Cardiac septum (tissue), 1 donor: ENCODE measurements at places on chromosomes 11 and 22. TPM values are rescaled to one million over a fixed set of nuclear protein-coding genes. Genes with fewer than 3 reads are reported as not detected.

GRCh38 chr11:124760806-124761205 is 1.3 kb downstream of the ESAM start:
- DNase-seq, result no peak

DNA sequence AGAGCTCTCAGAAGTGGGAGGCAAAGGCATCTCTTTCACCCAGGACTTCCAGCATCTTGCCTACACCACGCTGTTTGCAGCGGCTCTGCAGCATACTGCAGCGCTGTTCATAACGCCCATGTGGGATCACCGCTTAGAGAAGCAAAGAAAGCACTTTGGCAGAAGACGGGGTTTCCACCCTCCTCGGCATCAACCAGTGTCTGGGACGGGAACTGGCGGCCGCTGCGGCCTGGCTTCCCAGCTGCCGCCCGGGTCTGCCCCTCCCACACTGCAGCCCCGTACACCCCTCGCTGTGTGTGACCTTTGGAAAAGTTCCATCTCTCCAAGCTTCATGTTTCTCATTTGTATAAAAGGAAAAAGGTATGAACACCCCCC is 545 bp upstream of the TIRAP start:
- peak; percentile 78 for DNase-seq

- DNase-seq, result no peak
Measured at GRCh38 chr11:6604790-6605189, 1.2 kb downstream of the ILK start.

GRCh38 chr11:103109818-103110388 is 677 bp downstream of the DYNC2H1 start:
- DNase-seq, result no peak

DNA sequence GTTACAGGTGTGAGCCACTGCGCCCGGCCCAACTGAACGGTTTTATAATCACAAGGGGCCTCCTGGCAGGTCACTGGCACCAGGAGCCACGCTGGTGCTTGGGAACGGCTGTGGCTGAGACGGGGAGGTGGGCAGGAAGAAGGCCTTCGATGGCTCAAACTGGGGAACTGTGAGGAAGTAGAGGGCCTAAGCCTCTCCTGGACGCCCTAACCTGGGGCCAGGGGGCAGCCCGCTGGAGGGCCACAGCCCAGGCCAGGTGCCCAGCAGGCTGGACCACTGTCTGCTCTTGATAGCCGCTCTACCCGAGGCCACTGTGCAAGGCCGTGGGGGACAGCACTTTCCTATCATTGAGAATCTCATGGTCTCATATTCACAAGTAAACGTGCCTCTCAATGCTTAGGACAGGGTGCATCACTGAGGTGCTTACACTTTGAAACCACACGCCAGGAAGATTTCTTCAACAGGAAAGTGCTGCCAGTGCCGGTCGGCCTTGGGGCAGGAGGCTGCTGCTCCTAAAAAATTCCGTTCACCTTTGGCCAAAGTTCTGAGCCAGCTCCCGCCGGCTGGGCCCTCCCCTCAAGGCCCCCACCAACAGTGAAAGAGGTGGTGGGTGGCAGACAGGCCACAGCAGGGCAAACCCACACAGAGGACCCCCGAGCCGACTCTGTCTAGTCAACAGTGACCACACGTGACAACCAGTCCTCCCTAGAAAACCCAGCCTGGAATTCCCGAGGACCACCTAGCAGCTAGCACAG is 7.2 kb downstream of the GATD1 start:
- DNase-seq, result no peak

GRCh38 chr11:59154610-59155009 is 12.0 kb downstream of the FAM111A start:
- no peak for DNase-seq

GRCh38 chr11:35822815-35823495 is 120.9 kb upstream of the LDLRAD3 start:
- no peak for DNase-seq

GRCh38 chr11:59271247-59271755 is 58.6 kb upstream of the MPEG1 start:
- DNase-seq, result no peak

- peak; percentile 63 for DNase-seq
Measured at GRCh38 chr11:3106736-3107524, 49.7 kb upstream of the CARS1 start.

DNA sequence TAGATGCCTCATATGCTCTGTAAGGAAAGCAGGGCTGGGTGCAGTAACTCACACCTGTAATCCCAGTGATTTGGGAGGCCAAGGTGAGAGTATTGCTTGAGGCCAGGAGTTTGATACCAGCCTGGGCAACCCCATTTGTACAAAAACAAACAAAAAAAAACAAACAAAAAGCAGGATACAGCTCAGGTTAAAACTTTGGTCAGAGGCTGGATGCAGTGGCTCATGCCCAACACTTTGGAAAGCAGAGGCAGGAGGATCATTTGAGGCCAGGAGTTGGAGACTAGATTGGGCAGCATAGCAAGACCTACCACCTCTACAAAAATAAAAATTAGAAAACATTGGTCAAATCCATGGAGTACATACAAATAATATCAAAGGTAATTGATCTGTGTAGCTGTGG is 7.9 kb downstream of the CUL5 start:
- no peak for DNase-seq

DNA sequence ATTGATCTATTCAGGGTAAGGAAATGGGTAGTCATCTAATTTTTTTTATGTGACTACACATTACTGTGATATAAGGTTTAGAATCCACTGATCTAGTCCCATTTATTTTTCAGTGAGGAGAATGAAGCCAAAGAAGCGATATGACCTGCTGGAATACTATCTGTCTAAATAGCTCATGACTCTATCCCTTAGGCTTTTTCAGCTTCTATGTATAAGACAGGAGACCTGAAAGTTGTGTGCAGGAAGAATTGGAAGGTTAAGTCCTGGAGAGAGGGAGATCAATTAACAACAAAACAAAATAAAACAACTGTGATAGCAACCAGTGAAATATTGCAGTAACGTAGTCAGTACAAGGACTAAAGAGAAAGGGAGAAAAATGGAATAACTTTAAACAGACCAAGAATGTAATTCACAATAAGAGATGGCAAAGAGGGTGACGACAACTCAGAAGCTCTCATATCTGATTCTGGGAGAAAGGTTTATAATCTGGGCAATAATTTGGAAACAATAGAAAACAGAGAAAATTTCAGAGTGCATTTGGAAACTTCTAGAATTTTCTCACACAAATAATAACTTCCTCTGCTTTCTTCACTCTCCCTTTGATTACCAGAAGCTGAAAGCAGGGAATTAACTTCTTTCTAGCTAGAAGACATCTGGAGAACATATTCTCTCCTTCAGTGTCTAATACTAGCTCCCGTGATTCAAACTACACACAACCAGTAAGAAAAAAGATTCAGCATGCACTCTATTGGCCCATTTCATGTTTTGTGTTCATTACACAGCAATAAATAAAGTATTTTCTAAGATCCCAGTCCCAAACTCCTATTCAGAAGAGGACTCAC is 19.2 kb upstream of the CASP12 start:
- DNase-seq, result no peak

GRCh38 chr11:57324154-57324885 is 432 bp downstream of the TNKS1BP1 start:
- DNase-seq, result no peak

DNA sequence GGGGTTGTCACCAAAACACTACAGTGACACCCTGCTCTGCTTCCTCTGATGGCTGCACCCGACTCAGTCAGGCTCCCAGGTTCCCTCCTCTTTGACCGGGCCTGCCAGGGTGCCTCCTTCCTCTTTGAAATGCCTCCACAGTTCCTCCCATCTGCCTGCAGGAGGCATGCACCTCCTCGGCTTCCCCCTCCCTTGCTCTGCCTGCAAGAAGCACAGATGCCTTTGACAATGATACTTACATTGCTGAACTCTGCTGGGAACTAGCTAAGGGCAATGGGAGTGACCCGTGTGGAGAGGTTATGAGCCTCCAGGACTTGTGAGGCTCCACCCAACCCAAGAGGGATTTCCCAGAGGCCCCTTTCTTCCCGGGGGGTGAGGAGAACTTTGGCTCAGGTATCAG is 674.1 kb downstream of the OPCML start:
- no peak for DNase-seq

- DNase-seq, result no peak
Measured at GRCh38 chr11:111549869-111550203, 9.3 kb downstream of the LAYN start.

DNA sequence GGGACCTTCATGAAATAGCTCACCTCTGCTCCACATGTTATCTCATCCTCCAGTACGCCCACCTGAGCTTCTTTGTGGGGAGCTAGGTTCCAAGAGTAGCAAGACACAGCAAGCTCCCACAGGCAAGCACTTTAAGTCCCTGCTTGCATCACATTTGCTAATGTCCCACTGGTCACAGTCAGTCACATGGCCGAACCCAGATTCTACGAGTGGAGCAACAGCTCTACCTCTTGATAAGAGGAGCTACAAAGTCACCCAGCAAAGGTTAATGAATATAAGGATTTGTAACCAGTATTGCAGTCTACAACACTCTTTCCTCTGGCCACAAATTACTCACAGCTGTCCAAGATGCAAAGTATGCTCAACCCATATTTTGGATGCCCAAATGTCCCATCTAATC is 15.2 kb upstream of the MS4A15 start:
- DNase-seq, result no peak

DNA sequence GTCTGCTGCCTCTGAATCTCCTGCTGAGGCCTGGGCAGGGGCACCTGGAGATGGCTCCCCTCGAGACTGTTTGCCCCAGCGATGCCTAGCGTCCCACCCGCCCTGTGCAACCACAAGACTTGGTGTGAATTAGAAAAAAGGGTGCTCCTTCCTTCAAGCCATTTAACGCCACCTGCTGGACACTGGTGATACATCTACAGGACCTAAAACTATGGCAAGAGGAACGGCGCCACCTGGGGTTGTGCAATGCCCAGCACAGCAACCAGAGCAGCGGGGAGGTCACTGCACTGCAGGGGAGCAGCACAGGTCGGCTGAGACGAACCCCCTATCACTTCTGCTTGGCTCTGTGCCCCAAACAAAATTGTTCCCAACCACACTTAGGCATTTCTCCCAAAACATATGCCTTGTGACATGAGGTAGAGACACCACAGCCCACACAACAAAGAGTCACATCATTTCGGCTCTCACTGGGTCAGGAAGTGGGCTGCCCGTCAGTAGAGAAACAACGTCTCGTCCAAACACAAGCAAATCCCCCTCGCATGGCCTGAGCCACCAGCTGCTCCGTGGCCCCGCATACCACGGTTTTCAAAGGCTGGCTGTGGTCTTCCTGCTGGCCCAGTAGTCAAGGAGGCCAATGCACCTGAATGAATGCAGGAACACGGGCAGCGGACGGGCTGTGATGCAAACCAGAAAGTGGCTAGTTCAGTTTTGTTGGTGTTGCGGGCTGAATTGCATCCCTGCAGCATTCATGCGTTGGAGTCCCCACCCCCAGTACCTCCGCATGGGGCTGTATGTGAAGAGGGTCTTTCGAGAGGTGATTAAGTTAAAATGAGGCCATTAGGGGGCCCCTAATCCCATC is 171.9 kb downstream of the SHANK2 start:
- DNase-seq, result no peak

DNA sequence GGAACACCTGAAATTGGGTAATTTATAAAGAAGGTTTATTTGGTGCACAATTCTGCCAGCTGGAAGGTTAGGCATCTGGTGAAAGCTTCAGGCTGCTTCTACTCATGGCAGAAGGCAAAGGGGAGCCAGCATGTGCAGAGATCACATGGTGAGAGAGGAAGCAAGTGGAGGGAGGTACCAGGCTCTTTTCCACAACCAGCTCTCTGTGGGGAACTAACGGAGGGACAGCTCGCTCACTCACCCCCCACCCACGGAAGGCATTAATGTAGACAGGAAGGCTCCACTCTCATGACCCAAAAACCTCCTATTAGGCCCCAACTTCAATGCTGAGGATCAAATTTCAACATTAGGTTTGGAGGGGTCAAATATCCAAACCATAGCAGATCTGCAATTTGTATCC is 75.6 kb upstream of the ARHGAP32 start:
- DNase-seq, result no peak

GRCh38 chr11:94031625-94032024 is 10.5 kb downstream of the HEPHL1 start:
- DNase-seq, result no peak

DNA sequence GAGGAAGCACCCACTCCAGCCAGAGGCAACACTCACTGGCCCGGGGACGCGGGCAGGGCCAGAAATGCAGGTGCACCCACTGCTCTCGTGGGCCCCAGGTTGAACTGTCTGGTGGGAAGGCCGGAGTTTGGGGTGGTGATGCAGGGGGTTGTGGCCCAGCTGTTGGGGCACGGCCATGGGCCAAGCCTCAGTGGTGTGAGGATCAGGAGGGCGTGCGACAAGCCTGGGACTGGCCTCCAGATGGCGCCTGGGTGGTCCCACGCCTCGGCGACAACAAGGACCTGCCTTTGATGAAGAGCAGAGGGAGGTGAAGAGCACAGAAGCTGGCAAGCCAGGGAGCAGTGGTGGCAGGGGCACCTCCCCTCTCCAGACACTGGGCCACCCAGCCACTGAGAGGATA is 240.8 kb downstream of the BRD1 start:
- DNase-seq, result peak; percentile 70

GRCh38 chr22:19762568-19763457 is 2.2 kb downstream of the TBX1 start:
- DNase-seq, result no peak

GRCh38 chr22:19419086-19419463 is 12.5 kb downstream of the HIRA start:
- peak; percentile 88 for DNase-seq

DNA sequence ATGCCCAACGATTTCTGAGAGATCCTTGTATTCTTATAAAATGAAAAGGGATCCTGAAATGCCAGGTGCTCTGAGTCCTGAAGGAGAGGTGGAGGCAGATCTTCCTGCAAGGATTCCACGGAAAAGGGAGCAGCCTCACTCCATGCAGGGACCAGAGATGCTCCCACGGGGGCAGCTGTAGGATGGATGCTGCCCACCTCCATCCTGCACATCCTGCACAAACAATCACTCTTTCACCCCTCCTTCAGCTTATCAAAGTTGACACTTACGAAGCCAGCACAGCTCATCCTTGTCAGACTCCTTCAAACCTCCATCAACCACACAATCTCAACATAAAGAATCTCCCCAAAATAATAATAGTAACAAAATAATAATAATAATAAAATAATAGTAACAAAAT is 119.1 kb downstream of the GGTLC2 start:
- DNase-seq, result no peak

GRCh38 chr22:50292643-50293440 is 14.6 kb downstream of the PLXNB2 start:
- DNase-seq, result no peak

- DNase-seq, result no peak
Measured at GRCh38 chr11:14518820-14519219, 1.4 kb downstream of the PSMA1 start.

Gene KLHL35
- total RNA-seq, result 0.75 TPM

Gene IL18
- 0.70 TPM for total RNA-seq

Gene F2
- total RNA-seq, result not detected

Gene KRTAP5-8
- total RNA-seq, result not detected

Gene C11orf86
- total RNA-seq, result not detected

Gene TSGA10IP
- total RNA-seq, result not detected

Gene GDPD5
- total RNA-seq, result 6.9 TPM

Gene SNX32
- 0.54 TPM for total RNA-seq

Gene OR56B4
- not detected for total RNA-seq

Gene ESAM
- 50.2 TPM for total RNA-seq

Gene TNKS1BP1
- 36.2 TPM for total RNA-seq

Gene CLTCL1
- 18.0 TPM for total RNA-seq

Gene UPB1
- 0.67 TPM for total RNA-seq
